ENCODE measurements at places on chromosomes 6 and 20.

GRCh38 chr6:105869835-105870440 is 216.2 kb upstream of the PRDM1 start:
- no peak for DNase-seq

DNA sequence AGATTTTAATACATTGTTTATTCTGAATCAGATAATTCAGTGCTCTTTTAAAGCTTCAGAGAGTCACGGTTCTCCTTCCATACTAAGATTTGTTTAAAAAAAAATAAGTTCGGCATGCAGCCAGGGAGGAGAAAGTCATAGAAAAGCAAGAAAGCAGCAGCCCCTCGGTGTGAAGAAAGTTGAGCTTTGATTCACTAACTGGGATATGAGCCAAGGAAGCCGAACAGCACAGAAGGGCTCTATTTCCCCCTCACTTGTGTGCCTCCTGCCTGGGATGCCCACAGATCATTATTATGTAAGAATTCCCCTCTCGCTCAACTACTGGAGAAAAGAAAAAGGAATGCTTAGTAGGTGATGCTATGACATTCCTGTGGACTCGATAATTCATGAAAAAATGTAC is 69.3 kb upstream of the SYNJ2 start:
- peak; percentile 80 for DNase-seq

GRCh38 chr20:45991616-45992015 is 17.1 kb upstream of the MMP9 start:
- no peak for DNase-seq

DNA sequence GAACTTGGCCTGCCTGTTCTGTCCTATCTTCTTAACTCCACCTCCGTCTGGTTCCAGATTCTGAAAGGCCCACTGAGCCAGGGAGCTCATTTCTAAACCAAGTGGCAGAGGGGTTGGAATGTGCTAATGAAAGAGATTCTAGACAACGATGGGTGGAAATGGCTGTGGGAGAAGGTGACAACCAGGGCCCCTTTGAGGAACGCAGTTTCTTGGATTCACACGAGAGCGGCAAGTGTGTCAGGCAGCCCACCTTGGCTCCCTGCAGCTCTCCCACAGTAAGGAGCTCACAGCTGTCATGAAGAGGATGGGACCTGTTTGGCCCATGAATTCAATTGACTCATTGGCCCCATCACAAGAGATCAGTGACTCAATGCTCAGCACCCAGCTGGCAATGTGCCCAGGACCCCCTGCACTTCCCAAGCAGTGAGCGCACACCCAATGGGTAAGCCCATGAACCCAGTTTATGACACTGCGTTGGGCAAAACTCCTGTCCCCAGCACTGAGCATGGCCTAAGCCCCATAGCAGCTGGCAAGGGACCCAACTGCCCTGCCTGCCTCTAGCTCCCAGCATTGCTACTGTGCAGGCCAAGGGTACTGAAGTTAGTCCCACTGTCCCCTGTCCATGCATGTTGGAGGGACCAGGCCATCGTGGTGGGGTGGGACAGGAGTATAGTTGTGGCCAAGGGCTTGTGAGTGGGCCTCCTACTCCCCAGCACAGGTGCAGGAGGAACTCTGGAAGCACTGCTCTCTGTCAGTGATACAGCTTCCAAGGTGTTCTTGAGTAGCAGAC is 16.4 kb downstream of the MRPS18A start:
- no peak for DNase-seq

DNA sequence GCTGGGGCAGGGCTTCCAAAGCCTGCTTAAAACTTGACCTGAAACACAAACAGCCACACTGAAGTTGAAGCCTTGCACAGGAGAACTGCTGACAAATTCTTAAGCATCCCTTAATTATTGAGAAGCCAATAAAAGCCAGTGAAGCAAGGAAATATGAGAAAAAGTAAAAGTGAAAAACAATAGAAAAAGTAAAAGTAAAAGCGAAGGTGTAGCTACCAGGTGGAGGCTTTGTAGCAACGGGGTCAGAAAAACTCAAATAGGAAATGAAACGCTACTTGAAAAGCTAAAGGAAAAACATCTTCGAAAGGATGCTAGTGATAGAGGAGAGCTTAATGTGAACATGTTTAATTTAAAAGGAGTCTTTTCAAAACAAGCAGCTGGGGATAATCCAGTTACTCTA is 97.4 kb downstream of the IRF4 start:
- DNase-seq = no peak

DNA sequence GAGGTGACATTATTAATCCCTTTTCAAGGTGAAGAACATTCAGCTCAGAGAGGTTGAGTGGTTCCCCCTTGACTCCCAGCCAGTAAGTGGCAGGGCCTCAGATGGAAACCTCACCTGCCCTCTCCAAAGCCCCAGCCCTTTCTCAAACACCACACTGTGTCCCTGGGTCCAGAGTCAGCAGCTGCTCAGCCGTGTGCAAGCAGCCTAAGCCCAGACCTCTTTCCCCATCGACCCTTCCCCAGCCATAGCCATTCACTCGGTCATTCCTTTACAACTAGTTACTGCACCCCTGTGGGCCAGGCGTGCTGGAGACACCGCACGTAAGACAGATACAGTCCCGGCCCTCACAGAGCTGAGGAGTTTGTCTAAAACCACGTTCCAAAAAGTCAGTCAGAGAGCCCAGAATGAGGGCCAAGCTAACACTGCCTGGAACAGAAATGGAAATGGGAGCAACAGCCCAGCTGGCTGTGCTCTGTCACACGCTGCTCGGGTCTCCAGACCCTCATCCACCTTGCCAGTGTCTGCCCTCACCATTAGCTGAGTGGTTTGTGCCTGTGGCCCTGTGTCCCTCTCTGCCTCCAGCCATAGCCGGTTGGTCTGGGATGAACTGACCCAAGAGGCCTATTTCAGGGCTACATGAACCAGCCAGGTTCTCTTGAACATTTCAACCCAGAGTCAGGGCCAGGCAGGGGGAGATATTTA is 29.6 kb downstream of the ZC3H12D start:
- DNase-seq = no peak
